ENCODE measurements at places on chromosomes 5 and 9.

DNA sequence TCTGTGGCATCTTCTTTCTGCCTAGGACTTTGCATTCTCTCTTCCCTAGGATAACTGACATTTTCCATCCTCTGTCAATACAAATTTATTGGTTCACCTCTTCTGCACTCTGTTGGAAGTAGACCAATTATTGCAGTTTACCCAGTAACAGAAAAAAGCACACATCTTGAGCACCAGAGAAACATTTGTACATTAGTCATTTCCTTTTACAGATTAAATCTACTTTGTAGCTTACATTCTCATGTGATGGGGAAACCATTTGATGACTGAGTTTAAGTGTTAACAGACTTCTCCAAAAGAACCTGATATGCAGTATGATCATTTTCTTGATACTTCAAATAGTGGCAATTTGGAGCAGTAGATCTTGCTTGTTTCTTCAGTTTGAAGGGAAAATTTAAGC lies 1098.8 kb downstream of the DTWD2 start:
- DNase-seq = no peak

GRCh38 chr9:117775591-117775990 lies 71.4 kb downstream of the TLR4 start:
- no peak for DNase-seq

GRCh38 chr9:132937463-132937901 lies 6.9 kb downstream of the TSC1 start:
- no peak for DNase-seq

GRCh38 chr9:121463026-121463807 lies 36.4 kb downstream of the GGTA1 start:
- no peak for DNase-seq

- no peak for DNase-seq
Measured at GRCh38 chr9:14530841-14531240, 162.4 kb downstream of the ZDHHC21 start.

- DNase-seq = no peak
Measured at GRCh38 chr5:145236127-145236526, 599.0 kb downstream of the PRELID2 start.

Measured in posterior cingulate gyrus (tissue), 11 donors.